HuH-7.5 (cell line): ENCODE measurements at places on chromosomes 6 and 20.

DNA sequence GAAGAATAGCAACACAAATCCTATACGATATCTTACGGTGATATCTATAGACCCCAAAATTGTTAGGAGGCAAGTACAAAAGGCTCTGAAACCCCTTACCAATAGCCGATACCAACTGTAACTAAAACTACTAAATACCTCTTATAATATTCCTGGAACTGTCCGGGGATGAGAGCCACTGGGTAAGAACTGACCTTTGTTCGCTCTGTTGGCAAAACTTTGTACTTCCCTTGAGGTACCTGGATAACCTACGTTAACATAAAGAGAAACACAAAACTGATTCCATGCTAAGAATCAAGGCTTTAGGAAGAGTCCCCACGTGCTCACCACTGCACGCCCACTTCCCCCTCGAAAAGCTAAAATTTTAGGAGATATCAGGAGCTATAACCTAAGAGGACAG lies 9.7 kb downstream of the PHF10 start:
- no peak for DNase-seq

- no peak for DNase-seq
These were observed 22.2 kb downstream of the PPP1R3G start for GRCh38 chr6:5107341-5107740.

DNA sequence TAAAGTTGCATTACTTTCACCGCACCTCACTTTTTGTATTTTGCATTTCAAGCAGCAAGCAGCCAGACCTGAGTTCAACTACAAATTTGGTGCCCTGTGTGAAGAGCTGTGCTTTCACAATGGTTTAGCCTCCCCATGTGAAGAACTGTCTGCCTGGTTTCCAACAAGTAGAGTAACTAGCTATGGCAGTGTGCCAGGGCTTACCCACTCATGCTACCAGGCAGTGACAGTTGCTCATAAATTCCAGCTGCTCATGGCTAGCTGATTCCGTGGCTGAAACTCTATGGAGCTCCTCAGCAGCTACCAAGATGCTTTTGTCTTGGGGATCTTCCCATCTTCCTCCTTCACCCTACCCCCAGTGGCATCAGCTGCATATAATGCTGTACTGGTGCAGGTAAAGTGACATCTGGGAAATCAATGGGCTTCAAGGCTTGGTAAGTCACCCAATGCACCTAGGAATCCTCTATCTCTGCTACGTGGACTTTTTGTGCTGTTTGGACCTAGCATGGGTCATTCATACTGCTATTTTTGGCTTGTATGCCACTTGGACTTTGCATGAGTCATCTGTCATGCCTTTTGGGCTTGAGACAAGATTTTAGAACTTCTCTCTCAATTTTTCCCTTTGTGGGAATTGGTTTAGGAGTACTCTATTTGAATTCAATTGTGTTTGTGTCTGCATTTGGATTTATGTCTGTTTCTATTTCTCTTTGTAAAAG lies 176.5 kb upstream of the GJE1 start:
- DNase-seq: no peak

GRCh38 chr6:108937170-108937569 lies 88.9 kb downstream of the ARMC2 start:
- no peak for DNase-seq

- no peak for DNase-seq
These were observed 228.6 kb downstream of the TBC1D7 start for GRCh38 chr6:13099771-13100170.

DNA sequence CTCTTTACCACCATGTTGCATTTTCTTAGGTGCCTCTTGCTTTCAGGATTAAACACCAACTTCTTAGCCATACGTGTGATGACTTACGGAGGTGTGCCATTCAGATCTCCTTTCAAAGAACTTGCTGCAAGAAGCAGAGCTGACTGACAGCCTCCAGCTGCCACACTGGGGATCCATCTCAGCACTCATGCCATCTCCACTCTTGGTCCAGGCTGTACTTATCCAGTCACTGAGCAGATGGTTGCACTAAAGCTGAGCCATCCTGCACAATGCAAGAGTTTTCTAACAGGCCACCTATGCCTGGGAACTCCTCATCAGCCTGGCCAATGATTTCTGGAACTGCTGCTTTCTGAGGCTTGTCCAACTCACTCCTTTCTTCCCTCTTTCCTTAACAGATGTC lies 31.4 kb upstream of the KIF6 start:
- DNase-seq: no peak

DNA sequence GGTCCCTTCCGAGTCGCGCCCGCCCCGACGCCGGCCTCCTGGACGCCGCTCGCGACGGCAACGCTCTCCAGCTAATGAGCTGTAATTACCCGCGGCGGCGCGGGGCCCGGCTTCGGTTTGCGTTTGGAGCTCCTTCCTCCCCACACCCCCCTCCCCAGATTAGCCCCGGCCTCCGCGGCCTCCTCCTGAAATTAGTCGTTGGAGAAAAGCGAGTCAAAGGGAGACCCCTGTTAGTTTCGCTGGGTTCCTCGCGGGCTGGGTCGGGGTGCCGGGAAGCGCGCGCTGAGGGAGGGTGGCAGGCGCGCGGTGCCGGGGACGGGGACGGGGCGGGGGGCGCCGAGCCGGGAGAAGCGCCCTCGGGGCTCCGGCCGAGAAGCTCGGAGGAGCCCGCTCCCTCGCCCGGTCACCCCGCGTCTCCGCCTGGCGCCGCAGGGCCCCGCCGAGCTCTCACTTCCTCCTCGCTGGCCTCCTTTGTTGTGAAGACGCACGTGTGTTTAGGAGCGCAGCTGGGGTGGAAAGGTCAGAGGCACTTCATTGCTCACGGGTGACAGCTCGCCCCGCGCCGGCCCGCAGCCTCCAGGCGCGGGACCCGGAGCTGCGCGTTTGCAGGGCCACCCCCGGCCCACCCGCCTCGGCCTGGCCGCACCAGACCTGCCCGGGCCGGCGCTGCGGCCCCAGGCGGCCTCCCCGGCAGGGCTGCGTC lies 4.9 kb downstream of the FOXC1 start:
- no peak for DNase-seq
